GM13976 (cell line): ENCODE measurements at places on chromosomes 16 and 17.

GRCh38 chr16:20799599-20799998 lies 6.7 kb downstream of the ERI2 start:
- no peak for DNase-seq

DNA sequence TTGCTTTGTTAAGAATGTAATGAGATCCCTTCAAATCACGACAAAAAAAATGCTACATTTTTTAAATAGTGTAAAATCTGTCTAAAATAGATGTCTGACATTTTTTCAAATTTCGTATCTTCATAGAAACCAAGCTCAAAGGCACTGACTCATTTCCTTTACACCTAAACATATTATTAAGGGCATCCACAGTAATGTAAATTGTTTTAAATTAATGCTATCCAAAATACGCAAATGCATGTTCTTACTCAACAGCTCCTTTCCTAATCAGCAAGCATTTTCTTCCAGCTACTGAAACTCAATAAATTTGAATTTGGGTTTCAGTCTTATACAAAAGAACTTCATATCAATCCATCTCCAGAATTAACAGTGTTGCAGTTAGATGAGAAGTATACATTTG lies 4.3 kb downstream of the C16orf87 start:
- DNase-seq: no peak

GRCh38 chr17:2707721-2708584 lies 3.6 kb downstream of the CLUH start:
- no peak for DNase-seq

DNA sequence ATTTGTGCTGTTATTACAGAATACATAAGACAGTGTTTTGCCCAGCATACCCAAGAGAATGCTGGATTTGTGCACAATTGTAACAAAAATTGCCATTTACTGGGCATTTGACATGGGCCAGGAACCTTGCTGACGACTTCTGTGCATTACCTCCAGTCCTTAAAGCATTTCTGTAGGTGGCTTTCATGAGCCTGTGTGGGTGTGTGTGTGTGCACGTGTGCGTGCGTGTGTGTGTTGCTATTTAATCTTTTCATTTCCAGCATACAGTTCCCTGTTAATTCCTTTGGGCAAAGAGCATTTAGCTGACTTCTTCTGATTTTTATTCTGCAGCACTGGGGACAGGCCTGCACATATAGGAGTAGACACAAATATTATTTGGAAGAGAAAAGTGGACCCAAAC lies 134.4 kb downstream of the CYLD start:
- DNase-seq: no peak

DNA sequence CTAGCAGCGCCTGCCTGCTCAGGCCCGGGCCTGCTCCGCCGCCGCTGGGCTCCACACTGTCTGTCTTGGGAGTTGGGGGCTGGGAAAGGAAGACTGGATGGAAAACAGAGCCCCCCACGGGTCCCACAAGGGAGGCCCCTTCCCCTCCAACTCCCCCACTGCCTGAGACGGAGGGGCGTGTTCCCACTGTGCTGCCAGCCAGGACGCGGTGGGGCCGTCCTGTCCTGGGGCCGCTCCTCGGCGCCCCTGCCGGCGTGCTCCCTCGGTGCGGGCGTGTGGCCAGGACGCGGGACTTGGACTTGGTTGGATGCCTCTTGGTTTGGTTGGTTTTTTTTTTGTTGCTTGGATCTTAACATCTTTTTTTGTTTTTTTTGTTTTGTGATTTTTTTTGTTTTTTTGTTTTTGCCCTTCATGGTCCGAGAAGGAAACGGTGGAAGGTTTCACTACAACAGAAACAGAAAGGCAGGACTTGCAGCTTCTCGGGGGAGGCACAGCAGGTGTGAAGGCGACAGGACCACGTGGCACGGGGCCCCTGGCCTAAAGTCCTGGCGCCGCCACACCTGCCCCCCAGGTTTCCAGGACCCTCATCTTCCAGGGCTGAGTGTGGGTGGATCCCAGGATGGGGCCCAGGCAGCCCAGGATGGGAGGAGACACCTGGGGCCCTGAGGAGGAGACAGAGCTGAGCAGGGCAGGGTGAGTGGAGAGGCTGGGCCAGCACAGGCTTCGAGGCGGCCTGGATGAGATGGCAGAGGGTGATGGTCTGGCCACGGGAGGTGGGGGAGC lies 16.0 kb downstream of the ENGASE start:
- DNase-seq: no peak
